Fibroblast of lung (primary cell): ENCODE measurements at places on chromosomes 4 and X. TPM values are rescaled to one million over a fixed set of nuclear protein-coding genes. Genes with fewer than 3 reads are reported as not detected.

- DNase-seq = no peak
These were observed 147.1 kb downstream of the ADAM29 start for GRCh38 chr4:175065228-175065627.

- no peak for DNase-seq
These were observed 193.3 kb upstream of the RASGEF1B start for GRCh38 chr4:81665045-81665444.

GRCh38 chrX:125170459-125170858, 149.2 kb upstream of the TEX13C start:
- no peak for DNase-seq

DNA sequence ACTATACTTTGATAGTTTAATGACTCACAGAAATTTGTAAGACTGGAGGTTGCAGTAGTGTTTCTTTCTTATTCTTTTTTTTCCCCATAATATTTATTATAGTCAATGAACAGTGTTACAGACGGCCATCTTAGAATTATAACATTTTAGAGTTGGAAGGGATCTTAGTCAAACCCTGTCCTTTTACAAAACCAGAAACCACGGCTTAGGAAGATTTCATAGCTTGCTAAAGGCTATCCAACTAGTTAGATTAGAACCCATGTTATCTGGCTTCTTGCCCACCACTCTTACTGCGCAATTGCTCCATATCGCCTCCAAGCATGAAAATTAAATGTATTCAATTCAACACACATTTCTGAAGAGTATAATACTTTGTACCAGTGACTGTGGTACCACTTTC, 1.1 kb downstream of the XIAP start:
- DNase-seq = peak; percentile 46

Gene ARHGAP36
- total RNA-seq = not detected in 2 replicates

Gene KIAA1210
- not detected in 2 replicates for total RNA-seq
